Myocyte (in vitro differentiated cells): ENCODE measurements at places on chromosomes 2 and 18.
A peak's percentile ranks its signal among the peaks of the same experiment; 100 is the strongest.

DNA sequence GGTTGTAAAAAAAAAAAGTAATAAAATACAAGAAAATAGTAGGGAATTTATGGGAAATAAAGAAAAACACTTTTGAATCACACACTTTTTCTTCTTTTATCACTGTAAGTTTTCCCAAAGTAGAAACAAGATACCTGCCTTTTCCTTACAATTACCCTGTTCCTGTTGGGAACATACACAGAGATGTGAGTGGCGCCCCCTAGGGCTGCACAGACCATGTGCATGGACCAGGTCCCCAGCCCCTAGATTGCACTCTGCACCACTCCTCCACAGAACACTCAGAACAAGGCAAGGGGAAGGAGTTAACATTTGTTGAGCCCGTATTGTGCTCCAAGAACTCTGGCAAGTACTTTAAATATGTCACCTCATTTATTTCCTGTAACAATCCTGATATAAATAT lies 118.7 kb upstream of the NRP2 start:
- DNase-seq = no peak

- no peak for DNase-seq
Observed at GRCh38 chr2:106012001-106012590, 182.0 kb downstream of the UXS1 start.

GRCh38 chr2:226057365-226057764 lies 657.9 kb downstream of the NYAP2 start:
- DNase-seq = no peak

DNA sequence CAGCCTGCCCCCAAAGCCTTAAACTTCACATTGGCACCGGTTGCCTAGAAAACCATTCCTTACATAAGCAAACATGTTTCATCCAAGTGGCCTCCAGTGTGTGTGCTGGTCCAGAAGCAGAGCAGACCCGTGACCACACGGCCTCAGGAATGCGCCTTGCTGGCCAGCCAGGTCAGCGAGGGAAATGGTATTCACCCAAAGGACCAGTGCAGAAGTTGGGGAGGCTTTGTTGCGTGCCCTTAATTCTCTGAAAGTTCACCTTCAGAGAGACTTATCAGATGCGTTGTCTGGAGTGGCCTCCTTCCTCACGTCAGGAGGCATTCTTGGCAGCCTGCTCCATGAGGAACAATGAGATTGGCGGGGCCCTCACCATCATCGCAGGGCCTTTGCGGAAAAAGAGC lies 25.9 kb downstream of the NRP2 start:
- peak; percentile 48 for DNase-seq

- no peak for DNase-seq
Observed at GRCh38 chr2:866009-866680, 84.5 kb upstream of the SNTG2 start.

GRCh38 chr2:138579556-138579955 lies 78.0 kb downstream of the SPOPL start:
- no peak for DNase-seq

- DNase-seq = peak; percentile 53
Observed at GRCh38 chr18:34562252-34562870, 147.7 kb upstream of the DTNA start.

DNA sequence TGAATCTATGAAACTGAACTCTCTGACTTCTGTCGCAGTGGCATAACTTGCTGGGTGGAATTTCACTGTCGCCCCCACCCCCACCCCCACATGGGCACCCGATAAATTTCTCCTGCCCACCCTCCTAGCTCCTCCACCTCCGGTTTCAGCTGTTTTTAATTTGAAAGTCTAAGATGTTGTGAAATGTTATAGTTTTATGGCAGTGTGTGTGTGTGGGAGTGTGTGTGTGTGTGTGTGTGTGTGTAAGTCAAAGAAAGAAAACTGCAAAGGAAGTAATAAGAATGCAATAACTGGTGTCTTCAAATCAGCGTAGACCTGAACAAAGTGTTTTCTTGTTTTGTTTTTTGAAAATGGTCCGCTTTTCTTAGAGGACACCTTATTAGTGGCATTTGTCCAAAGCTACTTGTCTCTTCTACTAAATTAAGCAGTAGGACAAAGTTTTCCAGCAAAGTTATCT lies 388 bp downstream of the DTNA start:
- DNase-seq = no peak

DNA sequence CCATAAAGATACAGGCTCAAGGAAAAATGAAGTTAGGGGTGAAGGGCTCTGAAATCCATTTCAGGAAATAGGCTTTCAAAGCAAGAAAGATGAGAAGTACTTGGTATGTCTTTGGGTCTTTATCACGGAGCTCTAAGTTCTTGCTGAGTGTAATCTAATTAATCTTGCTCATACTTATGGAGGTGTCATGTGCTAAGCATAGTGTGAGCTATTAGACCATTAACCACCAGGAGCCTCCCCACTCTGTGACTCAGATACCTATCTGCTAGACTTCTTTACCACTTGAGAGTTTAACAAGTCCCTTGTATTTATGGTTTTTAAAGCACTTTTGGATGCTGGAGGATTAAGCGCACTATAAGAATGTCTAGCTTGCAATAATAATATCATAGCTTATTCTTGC lies 678.7 kb downstream of the EPHA4 start:
- no peak for DNase-seq

GRCh38 chr18:5030636-5031035 lies 166.4 kb downstream of the AKAIN1 start:
- DNase-seq = no peak

- peak; percentile 25 for DNase-seq
Observed at GRCh38 chr2:64157792-64158191, 13.6 kb upstream of the PELI1 start.

DNA sequence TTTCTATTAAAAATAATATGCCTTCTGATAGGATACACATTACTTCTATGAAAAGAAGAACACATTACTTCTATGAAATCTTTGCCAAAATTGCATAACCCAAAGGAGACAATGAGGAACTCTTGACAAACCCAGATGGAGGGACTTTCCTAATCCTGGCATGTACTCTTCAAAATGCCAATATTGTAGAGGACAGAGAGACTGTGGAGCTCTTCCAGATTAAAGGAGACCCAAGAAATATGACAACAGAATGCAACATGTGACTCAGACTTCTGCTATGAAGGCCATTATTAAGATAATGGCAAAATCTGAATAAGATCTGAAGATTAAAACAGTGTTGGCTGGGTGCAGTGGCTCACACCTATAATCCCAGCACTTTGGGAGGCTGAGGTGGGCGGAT lies 22.2 kb downstream of the SOWAHC start:
- DNase-seq = no peak

- DNase-seq = no peak
Observed at GRCh38 chr2:71323386-71323785, 8.2 kb upstream of the ZNF638 start.

GRCh38 chr18:78720456-78721237 lies 259.0 kb upstream of the SALL3 start:
- no peak for DNase-seq

DNA sequence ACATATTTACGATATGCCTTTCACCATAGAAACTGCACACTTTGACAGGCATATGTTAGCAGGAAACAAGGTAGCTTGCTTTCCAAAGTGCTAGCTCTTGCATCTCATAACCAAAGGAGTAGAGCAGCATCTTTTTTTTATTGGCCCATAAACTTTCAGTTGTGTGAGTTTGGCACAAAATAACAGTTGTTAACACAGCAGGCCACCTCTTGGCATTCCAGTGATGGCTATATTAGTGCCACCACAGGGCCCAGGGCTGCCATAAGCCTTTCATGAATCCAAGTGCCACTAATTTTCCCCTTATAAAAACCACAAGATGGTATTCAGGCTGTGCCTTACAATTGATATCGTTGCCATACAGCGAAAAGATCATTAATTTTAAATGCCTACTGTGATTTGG lies 40.3 kb upstream of the KLF7 start:
- no peak for DNase-seq

DNA sequence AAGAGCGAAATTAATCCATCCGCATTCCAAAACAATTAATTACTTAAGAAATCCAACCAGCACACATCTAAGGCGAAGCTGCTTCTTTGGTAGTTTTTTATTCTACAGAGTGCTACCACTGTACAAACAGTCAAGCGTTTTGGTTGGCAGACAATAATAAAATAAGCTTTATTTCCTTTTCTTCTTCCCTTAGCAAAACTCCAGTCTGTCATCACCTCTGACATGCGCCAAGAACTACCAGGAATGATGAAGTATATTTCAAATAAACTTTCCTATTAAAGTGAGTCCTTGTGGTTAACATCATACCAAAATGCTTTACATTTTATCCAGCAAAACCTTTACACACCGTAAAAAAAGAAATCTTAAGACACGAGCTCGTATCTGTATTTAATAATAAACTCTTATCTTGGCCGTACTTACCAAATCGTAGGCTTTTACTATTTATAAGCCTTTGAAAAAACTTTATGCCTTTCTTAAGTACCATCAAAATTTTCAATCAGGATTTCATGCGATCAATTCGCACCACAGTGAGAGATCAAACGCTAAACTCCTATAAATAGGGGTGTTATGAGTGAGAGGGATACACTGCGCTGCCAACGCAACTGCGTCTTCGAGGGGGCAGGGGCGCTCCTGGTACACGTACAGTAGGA lies 1.3 kb downstream of the ATL2 start:
- DNase-seq = no peak

- peak; percentile 78 for DNase-seq
Observed at GRCh38 chr2:9308186-9308955, 101.8 kb downstream of the ASAP2 start.

DNA sequence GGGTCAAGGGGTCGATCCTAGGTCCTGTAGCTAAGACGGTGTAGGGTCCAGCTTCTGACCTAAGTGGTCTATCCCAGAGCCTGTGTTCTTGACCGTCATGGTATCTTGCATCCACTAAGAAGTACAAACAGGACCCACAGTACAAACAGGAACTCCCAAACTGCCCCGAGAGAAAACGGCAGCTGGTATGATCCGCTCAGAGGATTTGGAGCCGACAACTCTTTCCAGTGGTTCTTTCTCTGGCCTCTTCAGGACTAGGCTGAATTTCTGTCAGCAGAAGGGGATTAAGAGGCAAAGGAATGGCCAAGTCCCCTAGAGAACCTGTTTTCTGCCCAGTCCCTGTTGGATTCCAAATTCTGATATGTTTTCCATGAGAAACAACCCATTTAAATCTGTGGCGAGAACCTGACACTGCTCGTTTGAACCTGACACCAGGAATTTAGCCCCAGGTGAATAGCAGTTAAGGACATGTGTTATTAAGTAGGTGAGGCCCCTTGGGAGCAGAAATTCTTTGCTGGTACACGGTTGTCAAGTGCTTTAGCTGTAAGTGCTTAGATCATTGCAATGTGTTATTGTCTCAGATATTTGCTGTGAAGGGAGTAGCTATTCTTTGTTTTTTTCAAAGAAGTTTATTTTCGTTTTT lies 50.5 kb upstream of the TXNDC2 start:
- DNase-seq = peak; percentile 15

GRCh38 chr2:32009516-32010256 lies 1.1 kb downstream of the MEMO1 start:
- DNase-seq = peak; percentile 27

- no peak for DNase-seq
Observed at GRCh38 chr2:227368574-227368973, 10.5 kb downstream of the TM4SF20 start.

DNA sequence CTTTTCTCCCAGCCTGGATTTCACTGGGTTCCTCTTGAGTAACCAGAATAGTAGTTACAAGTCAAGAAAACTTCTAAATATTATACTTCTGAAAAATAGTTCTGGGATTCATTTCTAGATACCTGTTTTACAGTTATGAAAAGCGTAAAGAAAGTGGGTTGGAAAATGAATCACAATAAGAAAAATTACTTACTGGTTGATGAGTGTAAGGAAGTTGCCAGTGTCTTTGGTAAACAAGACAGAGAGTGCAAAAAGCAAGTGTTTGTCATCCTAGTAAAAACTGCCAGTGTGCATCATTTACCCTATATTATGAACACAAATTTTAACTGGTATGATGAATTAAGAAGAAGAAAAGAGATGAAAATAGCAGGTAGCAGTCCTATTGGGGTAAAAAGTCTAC lies 88.9 kb downstream of the R3HDM1 start:
- DNase-seq = no peak

GRCh38 chr2:178482437-178482836 lies 2.2 kb downstream of the PLEKHA3 start:
- no peak for DNase-seq

GRCh38 chr2:232957657-232958090 lies 55.4 kb downstream of the NGEF start:
- DNase-seq = no peak

DNA sequence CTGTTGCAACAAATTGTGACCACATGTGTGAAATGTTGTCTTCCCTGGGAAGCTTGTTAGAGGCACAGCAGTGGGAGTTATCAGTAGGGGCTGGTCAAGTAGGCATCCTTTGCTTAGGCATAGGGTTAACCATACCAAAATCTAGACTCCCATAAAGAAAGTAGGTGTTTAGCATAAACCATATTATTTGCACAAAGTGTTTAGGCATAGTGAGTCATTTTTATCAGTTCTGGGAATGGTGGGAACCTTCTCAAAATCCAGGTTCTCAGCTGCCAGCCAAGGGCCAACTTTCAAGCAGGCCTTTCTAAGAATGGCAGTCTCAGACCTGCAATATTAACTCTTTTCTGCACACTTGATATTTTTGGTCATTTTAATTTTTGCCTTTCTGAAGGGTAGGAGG lies 88.5 kb downstream of the RAB3GAP1 start:
- no peak for DNase-seq

DNA sequence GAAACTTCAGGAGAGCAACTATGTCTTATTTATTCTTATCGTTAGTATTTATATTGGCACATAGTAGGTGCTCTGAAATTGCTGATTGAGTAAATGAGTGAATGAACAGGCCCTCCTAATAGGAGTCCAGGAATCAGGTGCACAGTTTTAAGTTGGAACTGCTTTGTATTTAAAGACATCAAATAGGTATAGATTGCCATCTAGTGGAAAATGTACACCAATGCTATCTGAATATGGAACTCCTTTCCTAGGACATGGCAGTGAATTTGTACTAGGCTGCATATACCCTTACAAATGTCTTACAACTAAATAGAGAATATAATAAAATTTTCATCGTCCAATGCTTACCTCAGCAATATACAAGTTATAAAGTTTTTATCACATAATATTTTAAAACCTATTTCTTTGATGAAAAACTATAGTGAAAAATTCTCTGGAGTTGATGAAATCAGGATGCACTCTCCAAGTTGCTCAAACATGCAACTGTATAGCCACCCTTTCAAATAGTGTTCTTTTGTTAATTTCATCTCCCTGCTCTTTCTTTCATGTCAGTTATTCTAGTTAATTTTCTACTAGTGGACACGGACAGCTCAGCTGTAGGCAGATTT lies 318.9 kb upstream of the SYT4 start:
- peak; percentile 17 for DNase-seq

GRCh38 chr2:197092431-197092830 lies 165.9 kb upstream of the PGAP1 start:
- peak; percentile 61 for DNase-seq

DNA sequence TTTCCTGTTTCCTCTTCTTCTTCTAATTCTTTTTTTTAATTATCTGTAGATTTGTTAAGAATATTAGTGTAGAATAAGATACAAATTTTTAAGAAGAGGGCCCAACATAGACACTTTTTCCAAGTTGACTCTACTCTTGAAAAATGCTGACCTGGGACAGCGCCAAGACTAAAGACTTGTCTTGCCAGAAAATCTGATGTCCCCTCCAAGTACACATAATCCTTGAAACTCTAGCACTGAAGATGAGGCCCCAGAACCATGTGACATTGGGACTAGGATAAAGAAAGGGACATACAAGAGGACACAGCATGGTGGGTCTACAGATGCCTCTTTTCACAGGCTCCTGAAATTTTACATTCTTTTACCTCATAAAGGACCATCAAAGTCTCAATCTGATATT lies 271.6 kb upstream of the SESTD1 start:
- peak; percentile 31 for DNase-seq
